ENCODE measurements at places on chromosomes 4 and X. TPM values are rescaled to one million over a fixed set of nuclear protein-coding genes. Genes with fewer than 3 reads are reported as not detected.

The TEX11 gene
- total RNA-seq, result not detected

The VCX3A gene
- not detected for total RNA-seq

The DDX60 gene
- total RNA-seq, result 4.4 TPM

The RNF128 gene
- total RNA-seq, result 0.13 TPM

The MID1 gene
- 7.3 TPM for total RNA-seq

The ZDHHC15 gene
- 2.8 TPM for total RNA-seq

The TMEM31 gene
- not detected for total RNA-seq

The DACH2 gene
- total RNA-seq, result not detected

The TLR10 gene
- not detected for total RNA-seq

The MAD2L1 gene
- total RNA-seq, result 1.7 TPM

The PASD1 gene
- total RNA-seq, result not detected

The SPANXN5 gene
- total RNA-seq, result not detected

The CD40LG gene
- total RNA-seq, result not detected

The XAGE1A gene
- total RNA-seq, result not detected

The PRRG3 gene
- 2.2 TPM for total RNA-seq

The PRR32 gene
- 0.30 TPM for total RNA-seq

The PF4V1 gene
- total RNA-seq, result not detected

The RIBC1 gene
- total RNA-seq, result 0.38 TPM
